SHP77 (cell line): ENCODE measurements at places on chromosomes 2 and 18.

GRCh38 chr2:148989882-148990493 is 48.5 kb upstream of the LYPD6B start:
- DNase-seq = peak; percentile 16

- DNase-seq = no peak
Observed at GRCh38 chr2:5700551-5700950, 8.4 kb downstream of the SOX11 start.

- DNase-seq = no peak
Observed at GRCh38 chr18:506264-506663, 5.8 kb upstream of the COLEC12 start.

- no peak for DNase-seq
Observed at GRCh38 chr2:68745006-68745405, 10.4 kb downstream of the ARHGAP25 start.

- peak; percentile 20 for DNase-seq
Observed at GRCh38 chr18:41378598-41378997, 576.4 kb upstream of the PIK3C3 start.

GRCh38 chr2:168354499-168354898 is 101.6 kb upstream of the CERS6 start:
- no peak for DNase-seq

- no peak for DNase-seq
Observed at GRCh38 chr2:120384486-120385354, 38.8 kb downstream of the INHBB start.

DNA sequence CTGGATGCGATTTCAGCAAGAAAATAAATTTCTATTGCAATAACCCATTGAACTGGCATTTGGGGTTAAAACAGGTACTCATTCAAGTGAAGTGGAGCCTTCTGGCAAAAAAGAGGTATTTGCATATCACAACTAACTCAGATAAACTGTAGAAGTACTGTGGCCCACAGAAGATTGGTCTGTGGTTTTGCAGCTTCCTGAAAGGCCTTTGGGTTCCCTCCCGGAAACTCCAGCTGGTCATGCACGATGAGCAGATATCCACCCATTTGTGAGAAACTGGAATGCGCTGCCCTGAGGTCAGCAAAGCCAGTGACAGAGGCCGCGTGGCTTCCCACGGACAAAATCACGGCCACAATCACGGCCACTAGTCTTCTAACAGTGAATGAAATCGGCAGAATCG is 106.3 kb downstream of the EPHA4 start:
- no peak for DNase-seq

DNA sequence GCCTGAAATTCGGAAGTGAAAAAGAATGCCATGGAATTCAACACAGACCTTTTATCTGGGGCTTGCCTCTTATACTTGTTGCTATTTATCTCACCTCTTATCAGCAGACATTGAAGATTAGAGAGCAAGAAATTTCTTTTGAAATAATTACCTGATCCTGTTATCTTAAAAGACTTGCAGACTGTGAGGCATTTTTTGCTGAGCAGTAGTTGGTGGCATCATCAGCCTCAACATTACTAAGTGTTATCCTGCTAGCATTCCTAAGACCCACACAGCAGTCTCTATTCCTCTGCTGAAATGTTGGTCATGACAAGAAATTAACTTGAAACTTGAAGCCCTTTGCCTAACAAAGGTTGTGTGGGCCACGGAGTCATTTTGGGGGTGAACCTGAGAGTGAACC is 186.5 kb downstream of the TRIB2 start:
- no peak for DNase-seq

DNA sequence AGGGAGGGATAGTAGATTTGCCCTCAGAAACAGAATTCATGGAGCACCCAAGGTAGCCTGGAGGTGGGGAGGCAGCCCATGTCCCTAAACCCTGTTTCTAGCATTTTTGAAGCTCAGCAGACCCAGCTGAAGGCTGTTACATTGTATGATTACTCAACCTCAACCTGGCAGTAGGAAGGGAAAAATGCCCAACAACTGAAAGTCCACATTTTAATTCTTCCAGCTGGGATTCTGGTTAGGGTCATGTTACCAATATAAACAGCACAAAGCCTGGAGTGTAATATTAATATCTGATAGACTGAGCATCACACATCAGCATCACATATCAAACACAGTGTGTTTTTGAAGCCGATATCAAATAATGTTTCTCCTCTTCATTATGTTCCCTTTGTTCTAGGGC is 437.0 kb downstream of the HRH4 start:
- no peak for DNase-seq

GRCh38 chr2:212254339-212254738 is 284.3 kb downstream of the ERBB4 start:
- no peak for DNase-seq

DNA sequence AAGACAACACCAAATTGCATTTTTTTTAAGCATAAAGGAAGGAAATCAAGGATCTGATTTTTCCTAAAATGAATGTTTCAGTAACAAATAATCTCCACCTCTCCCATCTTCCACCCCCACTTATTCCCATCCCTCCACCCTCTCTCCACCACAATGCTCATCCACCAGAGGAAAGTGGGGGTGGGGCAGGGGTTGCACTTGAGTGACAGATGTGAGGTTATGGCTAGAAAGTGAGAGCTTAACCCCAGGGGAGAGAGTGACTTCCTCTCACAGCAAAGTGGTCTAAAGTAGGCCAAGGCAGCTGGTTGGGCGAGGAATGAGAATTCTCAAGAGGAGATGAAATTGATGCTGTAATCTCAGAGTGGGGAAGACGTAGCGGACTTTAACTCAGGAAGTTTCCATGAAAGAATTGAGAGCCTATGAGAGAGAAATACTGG is 104.7 kb downstream of the HNRNPLL start:
- no peak for DNase-seq

- DNase-seq = peak; percentile 6
Observed at GRCh38 chr2:152222975-152223637, 47.5 kb upstream of the STAM2 start.

GRCh38 chr2:127588241-127588640 is 52.8 kb downstream of the MYO7B start:
- no peak for DNase-seq

DNA sequence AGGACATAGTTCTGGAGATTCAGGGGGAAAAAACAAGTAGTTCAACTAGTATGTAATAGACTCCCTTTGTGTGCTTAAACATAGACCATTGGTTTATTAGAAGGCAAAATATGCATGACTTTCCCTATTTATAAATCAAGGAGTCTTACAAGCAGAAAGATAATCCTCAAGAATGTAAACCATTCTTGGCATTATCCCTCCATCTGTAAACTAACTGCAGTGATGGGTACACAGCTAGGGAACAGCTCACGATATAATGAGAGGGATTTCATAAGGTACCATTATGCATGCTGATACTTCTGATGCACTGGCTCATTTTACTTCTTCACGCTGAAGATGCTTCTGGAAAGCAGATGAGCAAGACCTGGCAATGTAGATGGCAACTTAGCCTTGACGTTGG is 878 bp downstream of the FBXO15 start:
- no peak for DNase-seq

DNA sequence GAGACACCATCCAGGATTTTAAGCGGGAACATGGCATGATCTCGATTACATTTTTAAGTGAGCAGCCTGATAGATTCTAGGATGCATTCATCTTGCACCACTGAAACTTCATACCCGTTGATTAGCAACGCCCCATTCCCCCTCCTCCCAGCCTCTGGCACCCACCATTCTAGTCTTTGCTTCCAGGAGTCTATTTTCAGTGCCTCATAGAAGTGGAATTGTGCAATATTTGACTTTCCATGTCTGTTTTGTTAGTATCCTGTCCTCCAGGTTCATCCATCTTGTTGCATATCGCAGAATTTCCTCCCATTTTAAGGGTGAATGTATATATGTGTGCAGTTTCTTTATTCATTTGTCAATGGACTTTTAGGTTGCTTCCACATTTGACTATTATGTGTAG is 20.9 kb upstream of the SLC66A3 start:
- DNase-seq = no peak

- no peak for DNase-seq
Observed at GRCh38 chr2:175256806-175257585, 75.5 kb upstream of the ATP5MC3 start.

GRCh38 chr2:25314514-25315315 is 27.0 kb downstream of the DNMT3A start:
- DNase-seq = peak; percentile 32

DNA sequence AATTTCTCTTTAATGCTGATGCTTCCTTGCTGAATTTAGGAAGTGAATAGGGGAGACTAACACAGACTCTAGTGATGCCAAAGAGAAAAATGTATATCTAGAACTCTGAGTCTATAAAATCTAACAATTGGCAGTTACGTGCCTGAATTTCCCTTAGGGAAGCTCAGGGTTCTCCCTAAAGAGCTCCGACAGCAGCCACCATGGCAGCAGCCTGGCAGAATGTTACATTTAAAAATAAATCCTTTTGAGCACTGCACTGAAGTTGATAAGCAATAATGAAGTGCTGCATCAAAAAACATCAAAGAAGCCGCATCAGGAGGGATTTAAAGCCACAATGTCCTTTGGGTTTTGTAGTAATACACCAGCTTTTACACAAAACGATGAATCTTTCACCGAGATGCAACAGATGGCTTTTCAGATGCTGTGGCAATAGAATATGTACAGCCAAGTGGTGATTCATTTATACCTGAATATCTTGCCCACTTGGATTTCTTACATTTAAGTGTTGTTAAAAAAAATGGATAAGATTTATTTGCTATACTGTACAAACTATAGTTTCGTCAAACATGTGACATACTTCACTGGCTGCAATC is 291.2 kb upstream of the SESTD1 start:
- DNase-seq = no peak

GRCh38 chr2:101113441-101114267 is 37.5 kb downstream of the TBC1D8 start:
- no peak for DNase-seq

DNA sequence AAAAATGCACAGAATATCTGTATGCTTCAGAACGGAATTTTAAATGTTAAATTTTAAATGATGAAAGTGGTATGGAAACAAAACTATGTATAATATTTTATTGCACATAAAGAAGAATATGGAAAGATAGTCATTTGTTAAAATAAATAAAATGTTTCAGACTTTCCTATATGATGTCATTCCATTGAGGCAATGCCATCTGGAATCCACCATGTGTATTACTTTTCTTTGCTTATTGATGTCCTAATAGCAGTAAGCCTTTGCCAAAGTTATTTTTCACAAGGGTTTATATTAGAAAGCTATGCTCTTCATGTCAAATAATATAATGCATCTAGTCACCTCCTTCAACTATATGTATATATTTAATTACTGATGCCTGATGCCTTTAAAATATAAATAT is 601.6 kb upstream of the PKDCC start:
- no peak for DNase-seq

- DNase-seq = no peak
Observed at GRCh38 chr2:72235497-72236415, 88.1 kb upstream of the CYP26B1 start.

DNA sequence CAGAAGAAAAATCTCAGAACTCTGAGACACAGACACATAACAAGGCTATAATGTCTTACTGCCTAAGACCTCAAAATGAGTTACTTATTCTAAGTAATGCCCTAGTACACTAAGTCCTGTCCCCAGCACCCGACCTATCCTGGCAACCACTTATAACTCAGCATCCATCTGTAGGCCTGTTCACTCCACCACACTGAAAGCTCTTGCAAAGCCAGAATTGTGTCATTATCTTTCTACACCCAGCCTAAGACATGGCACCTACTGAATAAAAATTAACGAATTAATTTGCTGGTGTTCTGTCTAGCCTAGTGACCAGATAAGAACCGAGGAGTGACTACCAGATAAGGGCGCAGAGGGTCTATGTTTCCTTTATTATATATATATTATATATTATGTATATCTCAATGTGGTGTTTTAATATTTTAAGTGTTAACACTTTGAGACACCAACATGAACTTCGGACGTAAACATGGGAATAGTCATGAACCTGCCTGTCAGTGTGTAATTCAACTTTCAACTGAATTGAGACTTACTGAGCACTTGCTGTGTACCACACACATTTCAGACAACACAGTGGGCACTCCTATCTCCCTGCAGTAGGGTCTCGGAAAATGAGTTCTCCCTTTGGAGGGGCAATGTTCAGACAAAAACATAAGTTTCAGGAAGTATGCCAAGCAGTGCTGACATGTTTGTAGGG is 27.7 kb downstream of the TMEM131 start:
- no peak for DNase-seq

DNA sequence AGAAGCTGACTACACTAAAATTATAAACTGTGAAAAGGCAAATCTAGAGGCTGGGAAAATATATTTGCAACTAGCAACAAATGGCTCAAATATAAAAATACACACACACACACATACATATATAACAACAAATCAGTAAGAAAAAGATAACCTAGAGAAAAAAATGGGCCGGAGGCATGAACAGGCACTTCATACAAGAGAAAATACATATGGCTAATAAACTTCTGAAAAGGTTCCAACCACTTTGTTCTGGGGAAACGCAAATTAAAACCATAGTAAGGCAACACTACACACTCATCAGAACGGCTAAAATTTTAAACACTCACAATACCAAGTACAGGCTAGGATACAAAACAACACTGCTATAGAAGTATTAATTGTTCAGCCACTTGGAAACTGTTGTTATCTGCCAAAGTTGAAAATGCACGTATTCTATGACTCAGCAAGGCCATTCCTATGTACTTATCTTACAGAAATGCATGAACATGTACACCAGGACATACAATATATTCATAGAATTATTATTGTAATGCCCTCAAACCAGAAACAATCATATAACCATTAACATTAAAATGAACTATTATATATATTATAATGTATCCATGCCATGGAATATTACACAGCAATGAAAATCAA is 15.6 kb downstream of the WDSUB1 start:
- no peak for DNase-seq

DNA sequence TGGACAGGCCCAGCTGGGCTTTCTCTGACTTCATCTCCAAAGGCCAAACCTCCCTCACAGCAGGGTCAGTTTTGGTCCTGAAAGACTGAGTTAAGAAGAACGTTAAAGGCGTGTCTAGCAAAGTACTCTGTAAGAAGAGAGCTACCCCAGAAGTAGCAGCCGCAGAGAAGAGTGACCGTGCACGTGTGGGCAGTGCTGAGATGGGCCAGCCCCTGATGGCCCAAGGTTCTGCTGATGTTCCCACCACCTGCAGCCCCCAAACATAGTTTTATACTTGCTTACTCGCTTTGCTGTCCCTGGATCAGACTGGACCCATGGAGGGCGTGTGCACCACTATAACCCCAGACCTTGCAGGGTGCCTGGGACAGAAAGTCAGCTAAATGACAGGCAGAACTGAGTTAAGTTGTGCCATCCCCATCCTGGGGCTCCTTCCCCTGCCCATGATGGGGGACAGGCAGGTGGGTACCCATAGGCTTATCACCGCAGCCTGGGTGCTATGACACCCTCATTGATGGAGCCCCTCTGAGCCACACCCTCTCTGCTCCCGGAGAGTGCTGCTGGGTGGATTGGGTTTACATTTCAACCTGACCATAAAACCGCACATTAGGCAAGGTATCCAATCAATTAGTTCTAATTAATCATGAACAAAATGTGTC is 367.3 kb upstream of the HS6ST1 start:
- DNase-seq = no peak

GRCh38 chr2:11129598-11130449 is 25.4 kb upstream of the SLC66A3 start:
- peak; percentile 86 for DNase-seq

GRCh38 chr2:230932556-230933511 is 7.8 kb upstream of the GPR55 start:
- no peak for DNase-seq

GRCh38 chr2:181054256-181054655 is 73.9 kb downstream of the UBE2E3 start:
- DNase-seq = no peak

GRCh38 chr18:21141668-21142422 is 30.2 kb upstream of the ROCK1 start:
- DNase-seq = no peak

GRCh38 chr2:216700088-216700567 is 4.8 kb upstream of the IGFBP5 start:
- peak; percentile 65 for DNase-seq
